ENCODE measurements at places on chromosomes 12 and 14. TPM values are rescaled to one million over a fixed set of nuclear protein-coding genes. Genes with fewer than 3 reads are reported as not detected.

GRCh38 chr12:124616394-124617221 is 49.2 kb upstream of the NCOR2 start:
- no peak for DNase-seq

Gene PMCH
- not detected for total RNA-seq

DNA sequence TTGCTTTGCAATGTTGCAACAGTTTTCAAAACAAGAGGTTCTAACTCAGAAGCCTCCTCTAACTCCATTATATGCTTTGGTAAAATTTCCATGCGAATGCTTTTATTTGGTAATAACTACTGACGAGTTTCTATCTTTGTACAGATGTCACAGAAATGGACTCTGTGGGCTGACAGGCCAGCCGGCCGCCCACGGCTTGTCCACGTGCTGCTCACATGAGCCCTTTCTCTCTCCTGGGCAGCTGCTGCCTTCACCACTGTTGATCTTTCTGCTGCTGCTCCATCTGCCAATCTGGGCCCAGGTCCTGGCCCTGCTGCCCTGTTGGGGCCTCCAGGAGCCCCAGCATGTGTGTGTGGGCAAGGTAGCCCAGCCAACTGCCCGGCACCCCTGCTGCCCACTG is 168.2 kb upstream of the TMEM132C start:
- DNase-seq: no peak

DNA sequence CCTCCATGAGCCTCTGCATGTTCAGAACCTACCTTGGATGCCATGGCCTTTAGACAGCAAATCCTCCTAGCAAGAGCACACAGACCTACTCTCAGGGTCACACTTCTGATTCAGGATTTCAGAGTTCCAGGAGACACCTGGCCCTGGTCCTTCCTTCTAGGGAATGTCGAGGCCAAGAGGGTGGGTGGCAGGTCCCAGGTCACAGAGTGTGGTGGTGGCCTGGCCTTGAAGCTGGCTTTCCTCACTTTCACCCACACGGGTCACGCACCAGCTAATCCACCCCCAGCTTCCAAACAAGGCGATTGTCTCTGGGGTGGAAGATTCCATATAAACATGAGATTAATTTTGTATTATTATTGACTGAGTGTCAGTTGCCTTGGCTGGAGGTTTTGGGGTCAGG is 328.3 kb upstream of the RTL1 start:
- no peak for DNase-seq

Gene KRT79
- total RNA-seq: not detected

DNA sequence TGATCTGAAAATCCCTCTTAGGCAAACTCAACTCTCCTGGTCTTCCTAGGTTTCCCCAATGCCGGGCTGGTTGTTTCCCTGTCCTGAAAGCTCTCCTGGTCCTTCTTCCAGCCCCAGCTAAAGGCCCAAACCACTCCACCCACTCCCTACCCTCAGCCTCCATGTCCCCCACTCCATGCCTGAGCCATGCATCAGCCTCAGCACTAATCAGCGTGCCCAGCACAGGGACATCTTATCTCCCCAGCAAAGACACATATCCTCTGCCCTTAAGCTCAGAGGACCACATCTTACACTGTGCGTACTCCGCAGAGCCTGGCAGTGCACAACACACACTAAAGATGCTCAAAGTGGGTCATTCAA is 25.9 kb downstream of the ACTN1 start:
- DNase-seq: no peak

Gene HOXC12
- total RNA-seq: not detected

- DNase-seq: no peak
These were observed 111.9 kb upstream of the PRMT8 start for GRCh38 chr12:3379079-3379478.

Gene IQSEC3
- not detected for total RNA-seq

GRCh38 chr12:124732275-124733075 is 131.2 kb downstream of the SCARB1 start:
- DNase-seq: no peak

Gene PLEKHG7
- total RNA-seq: not detected

DNA sequence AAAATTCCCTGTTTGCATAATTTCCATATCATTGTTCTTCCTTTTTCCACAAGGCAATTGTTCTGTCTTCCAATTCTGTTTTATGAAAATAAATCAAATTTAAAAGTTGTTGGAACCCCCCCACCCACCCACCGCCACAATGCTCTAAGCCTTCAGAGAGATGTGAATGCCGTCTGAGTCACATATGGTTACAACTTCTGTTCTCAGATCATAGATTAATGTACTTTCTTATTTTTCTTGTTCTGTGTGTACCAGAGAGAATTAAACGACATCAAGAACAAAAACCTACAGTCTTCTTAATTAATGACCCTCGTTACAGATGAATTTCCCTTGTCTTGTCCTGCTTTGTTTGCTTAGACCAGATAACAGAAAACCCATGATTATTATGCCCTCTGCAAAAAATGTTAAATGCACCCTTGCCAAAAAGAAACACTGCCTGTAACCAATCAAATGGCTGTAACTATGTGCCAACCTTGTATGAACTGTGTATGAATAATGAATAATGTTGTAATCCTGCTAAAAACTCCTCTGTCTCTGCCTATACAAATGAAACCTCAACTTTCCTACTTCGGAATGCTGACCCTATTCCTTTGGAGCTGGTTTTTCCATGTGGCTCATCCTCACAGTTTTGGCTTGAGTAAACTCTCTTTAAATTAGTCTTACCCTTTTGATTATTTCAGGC is 14.0 kb downstream of the OR6S1 start:
- no peak for DNase-seq

Gene KRT3
- not detected for total RNA-seq

- no peak for DNase-seq
These were observed 169.4 kb upstream of the PLEKHG7 start for GRCh38 chr12:92533280-92533890.

DNA sequence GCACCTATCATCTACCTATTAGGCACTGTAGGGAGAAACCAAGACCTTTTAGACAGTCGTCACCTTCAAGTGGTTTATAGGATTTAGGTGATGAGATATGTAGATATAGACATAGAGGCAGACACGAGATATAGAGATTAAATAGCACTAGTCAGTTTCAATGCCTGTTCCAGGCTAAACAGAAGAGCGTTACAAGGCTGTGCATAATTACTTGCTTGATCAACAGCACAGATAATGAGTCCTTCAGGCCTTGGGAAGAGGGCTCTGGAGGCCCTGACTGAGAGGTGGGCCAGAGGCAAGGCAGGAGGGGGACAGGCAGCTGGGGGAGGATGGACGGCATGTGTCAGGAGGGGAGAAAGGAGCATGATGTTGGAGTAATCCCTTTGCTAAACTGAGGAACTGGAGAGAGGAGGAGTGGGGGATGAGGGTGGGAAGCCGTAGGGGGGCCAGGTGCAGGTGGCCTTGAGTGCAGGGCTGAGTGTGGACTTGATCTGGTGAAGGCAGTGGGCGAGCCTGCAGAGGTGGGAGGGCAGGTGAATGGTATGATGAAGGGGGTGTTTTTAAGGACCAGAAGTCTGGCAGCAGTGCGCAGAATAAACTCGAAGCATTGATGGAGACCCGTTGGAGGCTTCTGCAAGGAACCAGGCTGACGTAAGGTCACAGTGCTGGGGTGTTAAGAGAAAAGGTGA is 43.9 kb upstream of the ATP23 start:
- no peak for DNase-seq

DNA sequence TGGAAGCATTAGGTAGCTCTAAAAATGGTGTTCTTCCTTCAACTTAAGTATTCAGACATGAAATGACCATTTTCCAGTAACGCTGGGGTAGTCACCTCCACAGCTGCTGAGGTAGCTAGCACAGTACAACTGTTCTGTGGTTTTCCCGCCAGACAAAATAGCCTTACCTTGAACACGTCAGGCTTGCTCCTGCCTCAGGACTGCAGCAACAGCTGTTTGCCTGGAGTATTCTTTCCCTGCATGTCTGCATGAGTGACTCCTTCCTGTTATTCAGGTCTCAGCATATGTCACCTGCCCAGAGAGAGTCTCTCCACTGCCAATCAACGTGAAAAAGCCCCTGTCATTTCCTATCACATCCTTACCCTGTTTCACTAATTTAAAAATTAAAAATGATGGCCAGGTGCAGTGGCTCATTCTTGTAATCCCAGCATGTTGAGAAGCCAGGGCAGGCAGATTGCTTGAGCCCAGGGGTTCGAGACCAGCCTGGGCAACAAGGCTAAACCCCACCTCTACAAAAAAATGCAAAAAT is 37.9 kb downstream of the WDR89 start:
- DNase-seq: no peak

Data from NCI-H460 (cell line).